Neural crest cell (in vitro differentiated cells): ENCODE measurements at places on chromosomes 2 and 18. TPM values are rescaled to one million over a fixed set of nuclear protein-coding genes. Genes with fewer than 3 reads are reported as not detected.

DNA sequence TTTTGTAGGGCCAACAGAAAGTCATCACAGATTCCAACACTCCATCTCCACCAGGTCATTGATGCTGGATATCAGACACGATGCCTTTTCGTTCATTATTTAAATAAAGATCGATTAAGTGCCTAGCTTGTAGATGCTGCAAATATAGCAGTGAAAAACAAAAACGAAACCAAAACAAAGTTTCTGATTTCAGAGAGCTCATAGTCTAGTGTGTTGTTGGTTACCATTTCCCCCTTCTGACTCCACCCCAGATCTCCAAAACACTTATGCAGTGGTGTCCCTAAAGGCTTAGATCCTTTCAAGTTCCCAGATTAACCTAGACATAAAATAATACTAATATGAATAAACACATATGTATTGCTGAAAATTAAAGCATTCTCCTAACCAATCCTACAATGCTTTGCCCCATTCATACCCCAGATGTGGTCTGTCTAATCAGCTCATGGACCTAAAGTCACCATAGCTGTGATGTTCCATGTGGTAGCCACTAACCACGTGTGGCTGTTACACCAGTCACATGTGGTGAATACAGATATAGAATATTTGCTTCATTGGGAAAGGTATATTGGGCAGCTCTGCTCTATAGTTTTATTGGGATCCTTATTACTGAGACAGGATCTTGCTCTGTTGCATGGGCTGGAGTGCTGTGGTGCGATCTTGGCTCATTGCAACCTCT is 787.2 kb downstream of the TDRD15 start:
- H3K4me1 ChIP-seq: no peaks in the 10 kb centered on the region
- H3K36me3 ChIP-seq: no peaks in the 10 kb centered on the region
- H3K27ac ChIP-seq: no peak overlapping the region
- no peak for DNase-seq
- peaks cover 7% of the 10 kb centered on the region for H3K27me3 ChIP-seq
- H3K4me3 ChIP-seq: no peak overlapping the region

GRCh38 chr2:60175290-60175689 is 378.2 kb downstream of the BCL11A start:
- no peak overlapping the region for H3K27ac ChIP-seq
- H3K4me3 ChIP-seq: no peak overlapping the region
- DNase-seq: no peak
- H3K36me3 ChIP-seq: no peaks in the 10 kb centered on the region
- no peaks in the 10 kb centered on the region for H3K27me3 ChIP-seq

Gene SS18
- 81.4 and 85.6 TPM in 2 replicates for total RNA-seq

GRCh38 chr2:38709567-38710194 is 41.5 kb downstream of the SRSF7 start:
- H3K36me3 ChIP-seq: peaks cover 13% of the 10 kb centered on the region
- no peak overlapping the region for H3K4me3 ChIP-seq
- no peaks in the 10 kb centered on the region for H3K4me1 ChIP-seq
- H3K27me3 ChIP-seq: no peaks in the 10 kb centered on the region
- H3K27ac ChIP-seq: no peak overlapping the region

DNA sequence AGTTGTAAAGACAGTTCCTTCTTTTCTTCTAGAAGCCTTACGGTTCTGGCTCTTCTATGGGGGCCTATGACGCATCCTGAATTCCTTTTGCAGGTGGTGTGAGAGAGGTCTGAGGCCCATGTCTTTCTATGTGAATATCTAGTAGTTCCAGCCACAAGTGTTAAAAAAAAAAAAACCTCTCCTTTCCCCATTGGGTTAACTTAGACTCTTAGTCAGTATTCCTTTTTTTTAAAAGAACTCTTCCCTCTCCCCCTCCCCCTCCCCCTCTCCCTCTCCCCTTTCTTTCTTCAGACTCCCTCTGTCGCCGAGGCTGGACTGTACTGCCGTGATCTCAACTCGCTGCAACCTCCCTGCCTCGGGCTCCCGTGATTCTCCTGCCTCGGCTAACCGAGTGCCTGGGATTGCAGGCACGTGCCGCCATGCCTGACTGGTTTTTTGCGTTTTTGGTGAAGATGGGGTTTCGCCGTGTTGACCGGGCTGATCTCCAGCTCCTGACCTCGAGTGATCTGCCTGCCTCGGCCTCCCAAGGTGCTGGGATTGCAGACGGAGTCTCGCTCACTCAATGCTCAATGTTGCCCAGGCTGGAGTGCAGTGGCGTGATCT is 11.4 kb upstream of the CIDEA start:
- H3K27ac ChIP-seq: no peak overlapping the region
- no peak overlapping the region for H3K4me3 ChIP-seq
- H3K27me3 ChIP-seq: peaks cover 56% of the 10 kb centered on the region

Gene UGT1A3
- not detected in 2 replicates for total RNA-seq

Gene KLHL29
- total RNA-seq: 7.3 and 8.4 TPM in 2 replicates

Gene POMC
- 0.39 and 0.54 TPM in 2 replicates for total RNA-seq

DNA sequence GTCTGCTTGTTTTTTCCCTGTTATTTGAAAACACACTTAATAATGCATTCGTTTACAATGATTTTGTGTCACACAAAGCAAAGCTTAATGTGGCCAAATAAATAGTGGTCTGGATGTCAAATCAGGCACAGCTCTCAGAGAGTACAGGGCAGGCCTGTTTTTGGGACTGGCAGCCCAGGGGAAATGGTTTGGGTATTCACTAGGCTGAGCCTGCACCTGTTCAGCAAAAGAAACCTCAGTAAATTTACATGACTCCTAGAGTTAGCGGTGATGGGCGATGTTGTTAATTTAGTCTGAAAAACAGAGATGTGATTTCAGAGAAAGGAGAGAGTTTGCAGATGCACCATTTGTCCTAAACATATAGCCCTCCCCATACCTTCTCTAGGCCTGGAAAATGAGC is 197.1 kb downstream of the ALK start:
- peaks cover 76% of the 10 kb centered on the region for H3K4me1 ChIP-seq
- H3K36me3 ChIP-seq: no peaks in the 10 kb centered on the region
- DNase-seq: no peak
- no peak overlapping the region for H3K27ac ChIP-seq
- peaks cover 6% of the 10 kb centered on the region for H3K27me3 ChIP-seq
- H3K4me3 ChIP-seq: no peak overlapping the region

Gene RNF144A
- total RNA-seq: 49.6 and 49.9 TPM in 2 replicates
